Purkinje cell (primary cell): ENCODE measurements at places on chromosomes 3 and 15. TPM values are rescaled to one million over a fixed set of nuclear protein-coding genes. Genes with fewer than 3 reads are reported as not detected.

HIGD2B gene
- polyA plus RNA-seq, result not detected in 2 replicates

SAMMSON gene
- not detected in 2 replicates for polyA plus RNA-seq

ADIPOQ gene
- not detected in 2 replicates for polyA plus RNA-seq

OCA2 gene
- 0.11 TPM in 1 of 2 replicates, not detected in the other for polyA plus RNA-seq

DNAJB8 gene
- not detected in 2 replicates for polyA plus RNA-seq

PP2D1 gene
- not detected in 2 replicates for polyA plus RNA-seq

DGKG gene
- 66.0 and 73.5 TPM in 2 replicates for polyA plus RNA-seq

DNAJA4 gene
- 65.5 and 105 TPM in 2 replicates for polyA plus RNA-seq

ACAN gene
- not detected in 2 replicates for polyA plus RNA-seq

ATP13A5 gene
- polyA plus RNA-seq, result not detected in 2 replicates

WDR49 gene
- 3.2 and 6.9 TPM in 2 replicates for polyA plus RNA-seq

CACNA2D2 gene
- 39.3 and 63.3 TPM in 2 replicates for polyA plus RNA-seq

PCSK6 gene
- polyA plus RNA-seq, result 13.5 and 20.1 TPM in 2 replicates

NRROS gene
- polyA plus RNA-seq, result not detected in 2 replicates

FNDC3B gene
- polyA plus RNA-seq, result 7.0 and 12.5 TPM in 2 replicates

CKMT1A gene
- polyA plus RNA-seq, result 53.6 and 81.7 TPM in 2 replicates

SUCLG2 gene
- polyA plus RNA-seq, result 1.9 and 4.5 TPM in 2 replicates

ZNF385D gene
- polyA plus RNA-seq, result 179 and 191 TPM in 2 replicates

TEX9 gene
- 1.2 and 1.8 TPM in 2 replicates for polyA plus RNA-seq

TMEM45A gene
- 0.12 and 0.13 TPM in 2 replicates for polyA plus RNA-seq

HYAL2 gene
- 1.8 and 4.4 TPM in 2 replicates for polyA plus RNA-seq

NKIRAS1 gene
- 80.5 and 100 TPM in 2 replicates for polyA plus RNA-seq

SNX22 gene
- polyA plus RNA-seq, result 1.1 and 1.7 TPM in 2 replicates

LOXL1 gene
- polyA plus RNA-seq, result 2.2 TPM in 1 of 2 replicates, not detected in the other

CCR9 gene
- polyA plus RNA-seq, result not detected in 2 replicates

SLC15A2 gene
- polyA plus RNA-seq, result 1.6 and 4.4 TPM in 2 replicates

RARB gene
- polyA plus RNA-seq, result 0.74 and 3.0 TPM in 2 replicates

CLDN1 gene
- polyA plus RNA-seq, result not detected in 2 replicates

CALML4 gene
- polyA plus RNA-seq, result 1.2 and 4.1 TPM in 2 replicates

MOBP gene
- polyA plus RNA-seq, result 2.7 and 4.5 TPM in 2 replicates

CASR gene
- not detected in 2 replicates for polyA plus RNA-seq

ZDHHC19 gene
- polyA plus RNA-seq, result not detected in 2 replicates

RTP1 gene
- 2.0 TPM in 1 of 2 replicates, not detected in the other for polyA plus RNA-seq

LRRK1 gene
- polyA plus RNA-seq, result 0.67 and 1.1 TPM in 2 replicates
